ENCODE measurements at places on chromosomes 5 and 9.

DNA sequence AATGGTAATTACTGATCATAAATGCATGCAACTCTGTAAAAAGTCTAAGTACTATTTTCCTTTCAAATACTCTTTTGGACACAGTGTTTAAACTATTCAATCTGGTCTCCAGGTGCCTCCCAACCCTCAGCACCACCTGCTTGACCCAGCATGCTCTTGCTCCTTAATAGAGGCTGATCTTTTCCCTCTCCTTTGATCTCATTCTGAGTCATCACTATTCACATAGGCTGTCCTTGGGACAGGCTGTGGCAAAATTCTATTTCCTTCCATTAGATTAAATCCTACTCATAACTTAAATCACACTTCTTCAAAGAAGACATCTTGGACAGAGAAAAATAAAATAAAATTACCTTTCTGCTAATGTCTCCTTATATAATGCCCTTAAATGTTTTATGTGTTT, 199.4 kb upstream of the ST8SIA4 start:
- no peak for DNase-seq

GRCh38 chr5:14168144-14168792, 25.1 kb downstream of the TRIO start:
- DNase-seq = no peak

GRCh38 chr5:87899208-87899661, 369.4 kb downstream of the TMEM161B start:
- DNase-seq = no peak

DNA sequence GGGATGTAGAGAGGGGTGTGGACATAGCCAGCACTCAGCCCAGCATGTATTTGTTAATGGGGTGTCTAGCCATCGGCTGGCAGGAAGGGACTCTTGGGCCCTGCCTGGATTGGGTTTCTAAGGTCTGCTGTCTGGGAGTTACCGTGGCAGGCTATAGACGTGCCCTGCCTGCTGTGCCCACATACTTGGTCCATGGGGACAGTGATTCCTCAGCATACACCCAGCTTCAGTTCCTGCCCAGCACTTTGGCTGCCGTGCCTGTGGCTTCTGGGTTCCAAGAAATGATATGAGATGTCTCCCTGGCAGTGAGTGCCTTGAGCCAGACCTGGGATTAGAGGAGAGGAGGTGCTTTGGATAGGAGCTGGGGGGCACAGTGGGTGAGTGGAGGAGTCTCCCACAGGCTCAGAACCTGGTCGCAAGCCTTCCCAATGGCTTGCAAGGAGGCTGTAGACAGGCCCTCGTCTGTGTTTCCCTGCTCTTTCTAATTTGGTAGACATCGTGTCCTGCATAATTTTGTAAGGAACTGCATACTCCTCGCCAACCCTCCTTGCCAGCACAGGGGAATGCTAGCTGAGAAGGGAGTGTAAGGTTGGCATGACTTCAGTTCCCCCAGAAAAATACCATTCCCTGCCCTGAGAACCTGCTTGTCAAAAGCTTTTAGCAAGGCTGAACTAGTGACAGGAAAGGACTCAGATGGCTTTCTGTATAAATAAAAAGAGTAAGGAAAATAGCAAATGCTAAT, 287.9 kb downstream of the ZSWIM6 start:
- no peak for DNase-seq

- no peak for DNase-seq
These were observed 95.4 kb downstream of the JAKMIP2 start for GRCh38 chr5:147687118-147687517.

GRCh38 chr5:92419261-92419660, 1036.1 kb upstream of the ARRDC3 start:
- DNase-seq = no peak

DNA sequence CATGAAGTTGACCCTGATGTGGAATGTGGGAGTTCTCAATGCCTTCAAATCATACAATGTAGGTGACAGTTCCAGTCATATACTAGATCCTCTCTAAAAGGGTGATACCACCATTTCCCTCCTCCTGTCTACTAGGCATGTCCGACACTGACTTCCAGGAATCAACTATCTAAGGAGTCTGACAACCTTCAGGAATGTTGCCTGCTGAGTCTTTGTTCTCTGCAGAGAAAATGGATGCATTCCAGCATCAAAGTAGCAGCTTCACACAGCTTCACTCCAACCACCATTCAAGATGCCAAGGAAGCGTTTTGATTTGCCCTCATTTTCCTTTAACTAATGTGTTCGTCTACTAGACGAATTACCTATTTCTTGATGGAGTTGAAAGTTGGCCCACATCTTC, 530.2 kb downstream of the EBF1 start:
- DNase-seq = no peak

GRCh38 chr5:84260939-84261338, 123.7 kb downstream of the EDIL3 start:
- DNase-seq = no peak

DNA sequence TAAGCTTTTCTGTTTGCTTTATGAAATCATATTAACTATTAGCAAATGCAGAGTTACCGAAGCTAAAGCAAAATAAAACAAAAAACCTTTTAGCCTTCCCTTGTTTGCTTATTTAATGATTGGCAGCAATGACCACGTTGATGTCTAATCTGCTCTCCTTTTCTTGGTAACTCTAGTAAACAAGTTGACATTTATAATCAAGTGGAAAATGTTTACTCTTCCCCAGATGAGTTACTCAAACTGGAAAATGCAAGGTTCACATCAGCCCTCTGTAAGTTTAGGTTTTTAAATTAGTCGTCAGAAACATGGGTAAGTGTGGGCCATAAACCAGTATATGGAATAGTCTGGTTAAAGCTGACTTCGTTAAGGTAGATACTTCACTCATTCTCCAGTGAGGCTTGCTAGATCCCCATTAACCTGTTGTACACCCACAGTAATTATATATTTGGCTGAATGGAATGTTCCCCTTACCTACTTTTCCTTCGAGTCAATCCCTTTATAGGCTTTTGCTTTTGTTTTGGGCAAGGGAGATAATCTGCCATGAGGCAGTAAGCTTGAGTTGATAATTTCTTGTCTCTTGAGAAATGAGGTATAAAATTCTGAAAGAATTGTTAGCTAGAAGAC, 100.9 kb downstream of the GDNF start:
- DNase-seq = no peak

DNA sequence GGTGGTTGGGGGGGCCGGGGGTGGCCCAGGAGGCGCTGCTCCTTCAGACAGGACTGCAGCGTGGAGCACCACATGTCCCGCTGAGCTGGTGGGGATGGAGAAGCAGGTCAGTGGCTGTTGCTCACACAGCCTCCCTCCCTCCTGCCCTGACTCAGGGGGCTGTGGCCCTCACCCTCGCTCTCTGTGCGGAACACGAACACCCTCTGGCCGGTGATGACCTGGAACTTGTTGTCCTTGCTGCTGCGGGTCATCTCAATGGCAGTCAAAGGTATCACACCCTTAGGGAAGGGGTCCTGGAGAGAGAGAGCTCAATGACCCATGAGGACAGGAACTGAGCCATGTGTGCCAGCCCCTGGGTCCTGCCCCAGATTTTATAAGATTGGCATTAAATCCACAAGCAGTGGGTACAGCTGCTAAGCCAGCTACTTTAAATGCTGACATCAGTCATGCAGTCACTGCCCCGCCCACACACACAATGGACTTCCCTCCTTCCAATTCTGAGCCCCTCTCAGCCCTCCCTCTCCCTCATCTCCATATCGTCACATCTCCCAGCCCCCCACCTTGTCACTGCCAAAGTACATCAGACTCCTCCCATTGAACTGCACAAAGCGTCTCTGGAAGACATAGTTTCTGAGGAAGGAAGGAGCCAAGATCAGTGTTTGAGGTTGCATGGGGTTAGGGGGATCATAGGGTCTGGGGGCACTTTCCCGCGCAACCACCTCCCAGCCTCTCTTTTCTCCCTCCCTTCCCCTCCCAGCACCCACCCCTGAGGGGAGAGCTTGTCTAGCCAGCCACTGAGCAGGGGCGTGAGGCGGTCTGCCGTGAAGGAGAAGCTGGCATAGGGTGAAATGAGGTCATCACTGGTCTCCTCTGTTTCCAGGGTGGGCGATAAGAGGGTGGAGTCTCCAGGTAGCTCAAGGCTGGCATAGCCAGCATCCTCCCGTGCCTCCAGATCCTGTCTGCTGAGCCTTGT, 8.9 kb downstream of the ARAP3 start:
- DNase-seq = no peak

GRCh38 chr5:73836607-73837006, 210.6 kb downstream of the ARHGEF28 start:
- DNase-seq = no peak

- no peak for DNase-seq
These were observed 210.1 kb downstream of the ZNF608 start for GRCh38 chr5:124536333-124536732.

DNA sequence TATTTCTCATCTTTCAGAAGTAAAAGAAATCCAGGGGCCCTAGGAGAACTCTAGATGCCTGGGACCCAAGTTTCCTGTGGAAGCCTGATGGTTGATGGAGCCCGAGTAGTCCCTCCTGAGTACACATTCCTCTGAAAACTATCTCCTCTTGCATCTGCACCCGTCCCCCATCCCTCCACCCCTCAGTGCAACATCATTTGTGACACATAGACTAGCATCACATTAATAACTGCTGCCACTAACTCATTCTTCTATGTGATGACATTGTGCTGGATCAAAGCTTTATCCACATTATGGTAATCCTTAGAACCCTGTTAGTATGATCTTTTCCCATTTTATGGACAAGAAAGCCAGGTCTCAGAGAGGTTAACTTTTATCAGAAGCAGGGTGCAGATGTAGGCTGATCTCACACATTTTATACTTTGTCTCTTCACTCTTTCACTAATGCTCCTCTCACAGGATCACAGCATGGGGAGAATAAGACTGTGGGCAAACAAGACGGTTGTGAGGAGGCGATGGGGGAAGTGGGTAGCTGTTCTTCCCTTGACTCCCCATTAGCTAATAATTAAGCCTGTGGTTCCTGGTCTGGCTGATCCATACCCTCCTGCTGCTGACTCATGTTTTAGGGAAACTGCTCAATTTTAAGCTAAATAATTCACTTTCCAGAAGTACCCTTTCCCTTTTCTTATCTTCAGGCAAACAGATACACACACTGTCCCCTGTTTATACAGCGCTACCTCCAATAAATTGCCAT, 3.9 kb upstream of the HK3 start:
- no peak for DNase-seq

DNA sequence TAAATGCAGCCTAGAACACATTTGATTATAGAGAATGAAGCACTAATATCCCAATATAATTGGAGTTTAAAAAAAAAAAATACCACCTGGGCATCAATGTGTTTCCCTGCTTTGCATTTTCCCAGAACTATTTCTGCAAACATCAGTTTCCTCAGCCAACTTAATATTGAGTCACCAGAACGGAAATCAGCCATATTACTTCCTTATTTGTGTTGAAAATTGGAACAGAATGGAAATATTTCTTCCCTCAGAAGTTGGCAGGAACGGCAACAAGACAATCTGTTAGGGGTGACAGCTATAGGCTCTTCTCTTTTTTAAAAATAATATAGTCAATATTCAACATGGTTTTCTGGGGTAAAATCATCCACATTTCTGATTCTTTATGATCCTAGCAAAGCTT, 4.0 kb downstream of the MFAP3 start:
- no peak for DNase-seq

GRCh38 chr9:134287591-134288491, 38.4 kb upstream of the RXRA start:
- no peak for DNase-seq

DNA sequence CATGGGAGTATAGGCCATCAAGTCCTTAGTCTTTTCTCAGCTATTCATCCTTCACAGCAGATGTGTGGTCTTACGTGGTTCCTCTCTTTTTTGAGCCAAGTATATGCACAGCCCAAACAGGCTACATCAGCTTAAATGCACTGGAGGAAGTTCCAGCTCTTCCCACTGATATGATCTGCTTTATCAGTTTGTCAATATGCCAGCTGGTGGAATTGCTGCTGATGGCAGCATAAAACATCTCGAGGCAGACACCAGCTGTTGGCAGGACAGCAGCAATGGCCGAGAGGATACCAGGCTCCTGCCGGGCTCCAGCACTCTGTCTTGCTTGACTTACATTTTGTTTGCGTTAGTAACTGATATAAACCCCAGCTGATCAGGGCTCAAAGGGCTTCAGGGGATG, 143.4 kb downstream of the TENT4A start:
- no peak for DNase-seq

DNA sequence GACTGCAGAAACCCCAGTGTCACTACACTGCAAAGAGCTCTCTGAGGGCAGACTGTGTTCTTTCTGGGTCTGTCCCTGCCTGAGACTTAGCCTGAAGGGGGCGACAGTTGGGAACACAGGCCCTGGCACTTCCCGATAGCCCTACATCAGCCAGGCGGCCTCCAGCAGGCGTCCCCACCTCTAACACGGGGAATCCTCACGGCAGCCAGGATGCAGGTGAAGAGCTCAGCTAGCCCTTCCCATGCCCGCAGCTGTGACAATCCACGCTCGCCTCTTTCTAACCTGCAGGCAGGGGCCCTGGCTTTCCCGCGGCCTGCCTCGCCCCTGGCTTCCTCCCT, 5.9 kb downstream of the MED22 start:
- no peak for DNase-seq

DNA sequence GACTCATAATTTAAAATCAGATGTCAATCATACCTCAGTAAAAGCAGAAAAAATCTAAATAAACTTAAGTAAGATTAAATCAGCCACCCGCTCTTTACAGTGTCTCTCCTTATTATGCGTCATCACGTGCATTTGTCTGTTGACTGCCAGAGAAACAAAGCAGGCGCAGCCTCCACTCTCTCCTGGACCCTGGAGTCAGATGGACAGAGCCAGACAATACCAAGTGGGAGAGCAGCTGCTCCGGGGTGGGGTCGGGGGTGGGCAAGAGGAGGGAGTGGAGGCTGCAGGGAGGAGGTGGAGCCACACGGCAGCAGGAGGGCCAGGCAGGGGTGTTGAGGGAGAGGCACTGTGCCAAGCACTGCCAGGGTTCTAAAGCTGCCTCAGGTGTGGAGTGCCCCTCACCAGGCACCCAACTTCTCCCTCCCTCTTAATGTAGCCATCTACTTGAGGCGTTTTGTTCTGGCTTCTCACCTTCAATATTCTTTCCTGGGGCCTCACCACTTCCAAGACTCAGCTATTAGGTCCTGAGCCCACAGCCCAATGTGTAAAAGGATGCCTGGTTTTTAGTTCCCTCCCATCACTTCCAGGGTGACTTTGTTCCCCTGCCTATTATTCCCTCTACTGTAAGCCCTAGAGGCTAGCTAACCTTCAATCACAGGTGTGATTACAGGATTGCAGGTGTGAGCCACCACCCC, 96.3 kb downstream of the GLDC start:
- DNase-seq = no peak

GRCh38 chr5:102539562-102539961, 40.8 kb upstream of the SLCO6A1 start:
- no peak for DNase-seq
